ENCODE measurements at places on chromosomes 7 and 10.
A peak's percentile ranks its signal among the peaks of the same experiment; 100 is the strongest.

DNA sequence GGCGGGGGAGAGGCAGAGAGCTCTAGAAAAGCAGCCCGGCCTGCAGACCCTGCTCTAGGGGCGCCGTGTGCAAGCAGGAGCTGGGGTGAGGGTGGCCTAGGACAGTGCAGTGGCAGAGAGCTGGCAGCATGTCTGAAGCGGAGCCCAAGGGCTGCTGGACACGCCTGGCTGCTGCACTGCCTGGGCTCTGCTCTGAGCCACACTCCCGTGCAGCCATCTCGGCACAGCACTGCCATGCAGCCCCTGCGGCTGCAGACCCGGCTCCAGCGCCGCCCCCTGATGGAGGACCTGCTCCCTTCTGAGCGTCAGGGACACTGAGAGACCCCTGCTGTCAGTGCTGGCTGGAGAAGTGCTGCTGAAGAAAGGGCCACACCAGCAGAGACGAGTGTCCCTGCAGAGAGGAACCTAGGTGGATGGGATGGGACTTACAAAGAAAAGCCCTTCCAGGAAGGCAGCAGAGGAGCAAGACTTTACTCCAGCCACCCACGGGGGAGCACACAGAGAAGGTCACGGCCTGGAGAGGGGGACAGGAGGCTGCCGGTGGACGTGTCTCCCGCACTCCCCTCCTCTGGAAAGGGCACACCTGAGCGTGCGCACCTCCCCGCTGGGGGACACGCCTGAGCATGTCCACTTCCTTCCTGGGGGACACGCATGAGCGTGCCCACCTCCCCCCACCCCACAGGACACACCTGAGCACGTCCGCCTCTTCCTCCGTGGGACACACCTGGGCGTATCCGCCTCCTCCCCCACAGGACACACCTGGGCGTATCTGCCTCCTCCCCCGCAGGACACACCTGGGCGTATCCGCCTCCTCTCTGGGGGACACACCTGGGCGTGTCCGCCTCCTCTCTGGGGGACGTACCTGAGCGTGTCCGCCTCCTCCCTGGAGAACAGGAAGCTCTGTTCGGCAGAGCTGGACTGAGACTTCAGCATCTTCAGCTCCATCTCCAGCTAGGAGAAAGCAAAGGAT lies 252.9 kb downstream of the MAD1L1 start:
- no peak for DNase-seq

DNA sequence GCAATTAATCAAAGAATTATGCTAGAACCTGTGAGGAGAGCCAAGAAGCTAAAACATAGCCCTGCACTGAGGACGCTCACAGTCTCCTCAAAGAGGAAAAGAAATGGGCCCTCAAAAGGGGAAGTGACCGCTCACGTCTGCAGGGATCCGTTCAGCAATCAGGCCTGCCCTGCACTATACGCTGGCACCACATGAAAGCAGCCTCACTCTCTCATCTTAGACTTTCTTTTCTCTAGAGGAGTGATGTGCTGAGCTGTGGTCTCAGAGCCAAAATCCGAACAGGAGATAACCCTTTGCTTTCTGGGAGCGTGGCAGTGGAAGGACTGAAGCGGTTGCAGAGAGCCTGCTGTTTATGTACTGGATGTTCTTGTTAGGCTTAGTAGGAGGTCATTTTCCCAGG lies 6.3 kb upstream of the IL2RA start:
- DNase-seq, result no peak

- no peak for DNase-seq
Measured at GRCh38 chr10:45420453-45421192, 46.6 kb downstream of the ALOX5 start.

GRCh38 chr10:35636956-35637355 lies 5.1 kb downstream of the FZD8 start:
- DNase-seq, result no peak

- DNase-seq, result no peak
Measured at GRCh38 chr10:25097669-25098411, 77.0 kb upstream of the GPR158 start.

DNA sequence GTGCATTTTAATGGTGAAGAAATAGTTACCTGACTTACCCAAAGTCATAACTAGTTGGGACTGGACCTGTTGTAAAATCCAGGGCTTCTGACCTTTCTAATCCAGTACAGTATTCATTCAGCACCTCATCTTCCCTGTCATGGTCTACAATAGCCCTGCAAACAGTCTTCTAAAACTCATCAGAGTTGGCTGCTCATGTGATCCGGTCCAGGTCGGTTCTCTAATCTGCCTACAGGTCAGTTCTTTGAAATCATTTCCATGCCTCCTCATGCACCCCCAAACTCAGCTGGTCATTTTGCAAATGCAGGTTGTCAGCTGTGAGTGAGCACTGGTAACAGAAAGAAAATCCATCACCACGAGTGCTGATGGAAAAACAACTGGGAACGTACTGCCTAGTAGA lies 451.6 kb upstream of the GALNT17 start:
- DNase-seq, result no peak

DNA sequence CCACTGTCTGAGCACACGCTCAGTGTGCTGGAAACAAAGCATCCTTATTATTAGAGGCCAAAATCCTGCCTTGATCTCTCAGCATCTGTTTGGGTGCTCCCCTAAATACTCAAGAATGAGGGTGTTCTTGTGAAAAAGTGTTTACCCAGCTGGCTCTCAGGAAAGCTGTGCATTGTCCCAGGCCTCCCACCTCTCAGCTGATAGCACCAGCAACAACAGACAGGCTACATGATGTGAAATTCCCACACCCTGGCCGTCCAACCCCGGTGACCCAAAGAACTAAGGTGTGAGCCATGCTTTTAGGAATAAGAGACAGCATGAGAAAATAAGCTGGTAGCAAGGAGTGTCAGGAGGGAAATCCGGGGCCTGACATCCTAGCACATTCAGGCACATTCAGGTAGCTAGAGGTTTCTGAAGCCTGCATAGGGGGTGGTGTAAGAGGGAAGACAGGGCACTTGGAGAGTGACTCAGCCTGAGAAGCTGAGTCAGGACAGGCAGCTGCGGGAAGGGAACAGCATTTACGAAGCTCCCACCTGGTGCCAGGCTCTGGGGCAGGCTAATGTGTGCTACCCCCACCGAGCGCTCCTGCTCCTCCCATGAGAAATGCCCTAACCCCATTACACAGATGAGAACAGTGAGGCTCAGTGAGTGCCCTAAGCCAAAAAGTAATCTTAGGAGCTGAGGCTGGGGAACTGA lies 205.6 kb downstream of the GRID1 start:
- no peak for DNase-seq

DNA sequence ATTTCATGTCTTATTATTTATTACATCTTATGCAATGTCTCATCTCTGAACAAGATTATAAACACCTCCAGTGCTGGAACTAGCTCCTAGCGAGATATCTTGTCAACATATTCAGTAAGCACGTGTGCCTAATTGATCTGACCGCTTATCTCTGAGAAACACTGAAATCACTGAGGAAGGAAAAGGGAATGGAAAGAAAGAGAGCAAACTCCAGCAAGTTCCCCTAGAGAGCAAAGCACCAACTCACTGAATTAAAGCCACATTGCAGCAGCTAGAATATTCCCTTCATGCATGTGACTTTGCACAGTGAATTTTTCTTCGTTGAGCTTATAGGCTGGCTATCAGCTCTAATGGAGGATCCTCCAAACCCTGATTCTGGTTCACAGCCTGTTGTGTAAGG lies 177.1 kb upstream of the FRMD4A start:
- no peak for DNase-seq

- DNase-seq, result no peak
Measured at GRCh38 chr7:142892951-142893350, 7.4 kb upstream of the TRPV6 start.

- no peak for DNase-seq
Measured at GRCh38 chr7:155463114-155463811, 5.3 kb downstream of the EN2 start.

- no peak for DNase-seq
Measured at GRCh38 chr10:8600192-8600591, 545.7 kb downstream of the GATA3 start.

DNA sequence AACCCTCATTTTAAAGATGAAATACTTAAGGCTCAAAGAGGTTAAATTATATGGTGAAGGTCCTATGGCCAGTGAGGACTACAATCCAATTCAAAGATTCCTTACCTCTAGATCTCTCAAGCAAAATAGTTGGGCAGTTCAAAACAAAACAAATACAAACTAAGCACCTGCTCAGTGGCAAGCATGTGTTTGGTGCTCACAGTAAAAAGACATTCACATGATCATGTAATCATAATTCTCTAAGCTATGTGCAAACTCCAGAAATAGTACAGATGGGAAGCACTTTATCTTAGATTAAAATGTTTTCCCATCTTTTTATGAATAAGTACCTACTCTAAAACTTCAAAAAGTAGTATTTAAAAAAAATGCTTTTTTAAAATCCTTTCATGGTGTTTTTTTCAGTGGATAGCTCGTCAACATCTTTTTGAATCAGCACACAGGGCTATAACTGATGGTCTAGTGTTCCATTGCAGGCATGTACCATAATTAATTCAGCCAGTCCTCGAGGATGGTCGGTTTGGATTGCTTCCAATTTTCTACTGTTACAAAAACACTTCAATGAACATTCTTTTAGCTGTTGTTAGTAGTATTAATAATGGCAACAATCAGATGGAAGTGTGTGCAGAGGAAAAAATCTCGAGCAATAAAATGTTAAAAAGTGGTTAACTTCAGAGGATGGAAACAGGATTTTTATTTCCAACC lies 58.4 kb downstream of the CHCHD3 start:
- no peak for DNase-seq

- DNase-seq, result no peak
Measured at GRCh38 chr10:7424315-7424714, 13.5 kb upstream of the SFMBT2 start.

DNA sequence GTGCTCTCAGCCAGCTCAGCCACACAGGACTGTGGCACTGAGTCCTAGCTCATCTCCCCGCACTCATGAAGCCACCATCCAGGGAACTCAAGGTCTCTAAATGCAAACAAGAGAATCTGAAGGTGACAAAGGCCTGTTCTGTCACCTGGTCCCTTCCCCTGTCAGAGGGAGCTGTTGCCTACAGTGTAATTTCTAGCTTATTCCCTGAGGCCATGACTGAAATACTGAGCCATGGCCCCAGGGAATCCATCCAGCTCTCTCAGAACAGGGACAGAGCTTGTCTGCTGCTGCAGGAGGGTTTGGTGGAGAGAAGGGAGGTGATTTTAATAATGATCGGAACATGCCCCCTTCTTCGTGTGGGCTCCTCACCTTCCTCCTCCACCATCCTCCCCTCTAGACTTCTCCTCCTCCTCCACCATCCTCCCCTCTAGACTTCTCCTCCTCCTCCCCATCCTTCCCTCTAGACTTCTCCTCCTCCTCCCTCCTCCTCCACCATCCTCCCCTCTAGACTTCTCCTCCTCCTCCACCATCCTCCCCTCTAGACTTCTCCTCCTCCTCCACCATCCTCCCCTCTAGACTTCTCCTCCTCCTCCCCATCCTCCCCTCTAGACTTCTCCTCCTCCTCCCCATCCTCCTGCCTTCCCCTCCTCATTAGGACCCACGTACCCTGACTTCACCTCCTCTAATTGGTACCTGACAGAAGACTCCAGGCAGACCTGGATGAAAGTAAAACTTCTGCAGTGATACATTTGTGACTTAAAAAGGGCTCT lies 338.0 kb upstream of the MKI67 start:
- peak; percentile 6 for DNase-seq

DNA sequence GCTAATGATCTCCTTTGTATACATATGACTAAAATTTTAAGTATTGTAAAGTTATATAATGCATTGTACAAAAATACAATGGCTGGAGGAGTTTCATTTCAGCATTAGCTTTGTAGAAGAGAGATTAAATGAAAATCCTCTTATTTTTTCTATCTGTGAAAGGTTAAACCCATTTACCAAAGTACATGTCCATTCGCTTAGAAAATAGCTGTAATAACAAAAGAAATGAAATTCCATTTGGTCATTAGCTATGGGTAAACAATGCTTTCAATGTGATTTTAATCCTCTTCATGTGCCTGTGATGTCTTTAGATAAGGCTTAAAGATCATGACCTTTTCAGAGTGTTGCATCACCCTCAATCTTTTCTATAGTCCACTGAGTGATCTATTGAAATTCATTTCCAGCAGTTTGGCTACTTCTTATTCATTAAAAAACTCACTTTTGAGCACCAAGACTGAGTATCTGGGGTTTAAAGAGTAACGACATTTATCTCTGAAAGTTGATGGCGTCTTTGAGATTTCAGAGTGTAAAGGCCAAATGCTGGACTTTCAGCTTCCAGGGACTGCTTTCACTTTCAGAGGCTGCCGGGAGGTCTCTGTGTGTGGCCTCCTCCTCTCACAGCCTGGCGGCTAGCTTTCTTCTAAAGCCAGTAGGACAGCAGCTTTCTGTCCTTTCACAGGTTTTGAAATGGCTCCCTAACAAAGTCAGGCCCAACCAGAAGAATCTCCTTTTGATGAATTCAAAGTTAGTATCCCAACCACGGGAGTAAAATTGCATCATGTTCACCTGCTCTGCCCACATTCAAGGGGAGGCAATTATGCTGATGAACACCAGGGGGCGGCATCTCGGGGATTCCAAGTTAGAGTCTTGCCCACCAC lies 701.4 kb upstream of the COBL start:
- no peak for DNase-seq

GRCh38 chr10:49174261-49174925 lies 13.8 kb downstream of the TMEM273 start:
- no peak for DNase-seq

- no peak for DNase-seq
Measured at GRCh38 chr10:8133146-8133545, 78.7 kb downstream of the GATA3 start.

DNA sequence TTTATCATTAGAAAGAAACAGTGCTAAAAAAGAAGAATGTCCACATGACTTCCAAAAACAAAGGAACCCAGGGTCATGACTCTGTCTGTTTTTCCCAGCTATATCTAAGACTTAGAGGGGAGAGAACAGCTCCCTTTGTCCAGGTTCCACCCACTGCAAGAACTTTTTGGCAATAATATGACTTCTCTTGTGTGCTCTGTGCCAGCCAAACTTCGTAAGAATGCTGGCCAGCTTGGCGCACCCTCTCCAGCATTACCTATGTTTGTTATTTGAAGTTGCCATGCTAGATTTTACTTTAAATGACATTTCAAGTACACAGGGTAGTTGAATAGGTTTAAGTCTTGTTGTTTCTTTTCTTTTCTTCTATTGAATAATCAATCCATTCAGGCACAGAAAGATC lies 371.4 kb downstream of the KCNMA1 start:
- DNase-seq, result no peak

GRCh38 chr10:79022565-79023230 lies 46.1 kb upstream of the ZMIZ1 start:
- no peak for DNase-seq

DNA sequence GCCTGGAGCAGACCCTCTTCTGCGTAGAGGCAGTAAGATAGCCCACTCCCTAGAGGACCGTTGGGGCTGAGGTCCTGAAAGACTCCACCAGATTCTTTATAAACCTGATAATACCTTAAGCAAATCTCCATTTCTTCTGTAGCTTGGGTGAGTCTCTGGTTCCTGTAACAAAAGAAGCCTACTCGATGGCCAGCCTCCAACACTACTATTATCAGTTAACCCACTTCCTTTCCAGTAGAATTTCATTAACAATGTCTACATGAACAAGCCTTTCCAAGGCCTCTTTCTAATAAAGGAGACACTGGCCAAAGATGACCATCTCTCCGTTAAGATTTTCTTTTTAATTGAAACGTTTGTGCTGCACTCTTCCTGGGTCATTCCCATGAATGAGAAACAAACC lies 201.7 kb upstream of the KCTD7 start:
- no peak for DNase-seq

- DNase-seq, result no peak
Measured at GRCh38 chr10:68082872-68083271, 7.8 kb upstream of the HERC4 start.

GRCh38 chr7:155586843-155587440 lies 40.6 kb upstream of the CNPY1 start:
- DNase-seq, result no peak

- no peak for DNase-seq
Measured at GRCh38 chr10:72764151-72764550, 72.2 kb downstream of the MCU start.

Data from T1000 (cell line).